ENCODE measurements at places on chromosomes 11 and 22.
A peak's percentile ranks its signal among the peaks of the same experiment; 100 is the strongest.

- no peak for DNase-seq
Measured at GRCh38 chr11:94781837-94782236, 13.7 kb downstream of the AMOTL1 start.

DNA sequence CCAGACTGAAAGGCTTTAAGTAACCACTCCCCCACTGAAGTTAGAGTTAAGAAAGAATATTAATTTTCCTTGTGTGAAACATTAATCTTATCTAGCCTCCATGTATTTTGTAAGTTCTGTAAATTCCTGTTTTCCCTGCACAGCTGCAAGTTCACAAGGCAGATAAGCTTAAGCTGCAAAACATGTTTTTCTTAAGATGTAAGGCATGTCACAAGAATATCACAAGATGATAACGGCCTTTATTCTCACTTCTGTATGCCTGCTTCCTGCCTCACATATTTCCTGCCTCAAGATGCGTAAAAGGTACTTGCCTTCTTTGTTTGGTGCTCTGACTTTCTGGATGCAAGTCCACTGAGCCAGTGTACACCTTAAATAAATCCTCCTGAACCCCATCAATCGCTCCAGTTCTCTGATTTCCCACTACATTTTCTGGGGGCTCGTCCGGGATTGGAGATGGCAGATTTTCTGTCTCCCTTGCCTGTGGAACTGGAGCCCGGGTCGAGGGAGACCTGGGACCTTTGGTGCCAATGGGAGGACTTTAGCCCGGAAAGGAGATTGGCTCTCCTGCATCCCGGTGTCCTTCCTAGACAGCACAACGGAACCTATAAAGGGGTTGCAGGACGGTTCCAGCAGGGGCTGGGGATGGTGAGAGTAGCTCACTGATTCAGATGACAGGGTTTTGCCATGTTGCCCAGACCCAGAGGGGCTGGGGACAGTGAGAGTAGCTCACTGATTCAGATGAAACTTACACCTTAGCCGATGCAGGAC, 30.2 kb downstream of the PPARA start:
- no peak for DNase-seq

DNA sequence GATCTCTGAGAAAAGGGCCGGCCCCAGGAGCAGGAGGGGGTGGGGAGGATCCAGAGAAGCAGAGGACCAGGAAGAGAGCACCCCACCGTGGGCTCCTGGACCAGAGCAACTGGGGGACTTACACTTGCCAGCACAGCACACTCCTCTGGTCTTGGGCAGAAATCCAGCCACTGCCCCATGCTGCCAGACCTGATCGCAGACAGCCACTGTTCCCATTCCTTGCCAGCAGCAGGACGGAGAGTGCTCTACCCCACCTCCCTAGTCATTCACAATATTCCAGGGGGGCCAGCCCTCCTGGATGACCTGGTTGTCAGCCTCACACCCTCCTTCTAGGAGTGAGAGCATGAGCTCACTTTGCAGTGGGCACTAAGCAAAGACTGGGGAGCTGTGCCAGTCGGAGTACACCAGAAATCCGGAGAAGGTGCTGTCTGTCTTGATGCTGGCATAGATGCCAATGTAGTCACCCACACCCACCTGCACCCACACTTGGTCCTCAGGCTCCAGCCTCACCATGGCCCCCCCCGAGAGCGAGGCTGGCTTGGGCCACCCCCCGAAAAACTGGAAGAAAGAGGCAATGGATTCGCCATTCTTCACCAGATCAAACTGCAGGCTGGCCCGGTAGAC, 1.6 kb downstream of the C1QTNF5 start:
- DNase-seq: no peak

GRCh38 chr11:131465746-131466145, 95.3 kb downstream of the NTM start:
- no peak for DNase-seq

DNA sequence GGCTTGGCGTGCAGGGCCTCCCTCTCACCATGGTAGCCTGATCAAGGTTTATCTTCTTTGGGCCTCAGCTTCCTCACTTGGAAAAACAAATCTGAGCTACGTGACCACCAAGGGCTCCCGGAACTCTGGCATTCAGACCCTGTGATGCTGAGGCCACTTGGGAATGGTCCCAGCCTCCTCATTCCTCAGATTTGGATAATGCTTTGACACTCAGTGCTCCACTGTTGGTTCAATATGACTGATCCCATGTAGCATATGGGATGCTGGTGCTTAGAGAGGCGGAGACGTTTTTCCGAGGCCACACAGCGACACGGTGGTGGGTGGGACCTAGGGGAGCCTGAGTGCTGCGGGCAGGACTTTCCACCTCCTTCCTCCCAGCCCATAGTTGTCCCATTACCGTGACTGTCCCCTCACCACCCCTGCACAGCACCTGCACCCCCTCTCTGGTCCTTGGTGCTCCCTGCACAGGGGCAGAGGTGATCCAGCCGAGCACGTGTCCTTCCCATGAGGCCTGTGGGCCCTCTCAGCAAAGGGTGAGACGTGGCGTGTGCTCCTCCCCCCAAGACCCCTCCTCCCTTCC, 23.1 kb downstream of the MB start:
- DNase-seq: no peak

GRCh38 chr11:40255457-40255856, 1204.0 kb downstream of the LRRC4C start:
- no peak for DNase-seq

DNA sequence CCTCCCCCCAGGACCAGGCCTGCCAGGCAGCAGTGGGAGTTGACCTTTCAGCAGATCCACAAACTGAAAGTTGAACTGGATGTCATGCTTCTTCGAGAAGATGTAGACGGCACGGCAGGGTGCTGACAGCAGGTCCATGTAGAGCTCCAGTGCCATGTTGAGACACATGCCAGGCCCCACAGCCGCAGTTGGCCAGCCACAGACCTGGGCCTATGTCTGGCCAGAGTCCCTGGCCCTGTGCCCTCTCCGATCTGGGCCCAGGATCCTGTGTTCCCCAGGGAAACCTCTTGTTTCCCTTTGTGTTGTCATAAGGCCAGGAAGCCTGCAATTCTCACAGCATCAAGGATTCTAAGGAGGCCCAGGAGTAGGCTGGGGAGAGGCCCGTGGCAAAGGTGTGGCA, at the start of gene GSTT4:
Gene GSTT4 (minus strand): TSS at position 253 of the 400 bp plus-strand sequence. CDS start 97 bp downstream, at position 156.
- DNase-seq: no peak

GRCh38 chr11:56799691-56800210, 51.3 kb upstream of the OR9G4 start:
- DNase-seq: no peak

- DNase-seq: no peak
Measured at GRCh38 chr22:32016081-32016480, 27.0 kb upstream of the SLC5A1 start.

DNA sequence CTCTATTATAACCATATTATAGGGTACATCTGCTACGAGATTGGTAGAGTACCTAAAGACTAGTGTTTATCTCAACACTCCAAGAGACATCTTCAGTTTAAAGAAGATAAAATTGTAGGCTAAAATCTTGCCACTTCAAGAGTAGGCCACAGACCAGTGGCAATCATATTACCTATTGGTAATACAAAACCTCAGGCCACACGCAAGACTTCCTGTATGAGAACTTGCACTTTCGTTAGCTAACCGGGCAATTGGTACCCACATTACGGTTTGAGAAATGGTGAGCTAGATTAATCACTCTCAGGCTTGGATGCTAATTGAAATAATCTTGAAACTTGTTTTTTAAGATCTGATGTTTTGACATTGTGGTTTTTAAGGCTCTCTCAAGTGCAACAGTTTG, 772.7 kb downstream of the LRRC4C start:
- DNase-seq: no peak

GRCh38 chr11:115242982-115243381, 261.2 kb downstream of the CADM1 start:
- no peak for DNase-seq

- no peak for DNase-seq
Measured at GRCh38 chr11:12029738-12030363, 21.4 kb upstream of the DKK3 start.

- no peak for DNase-seq
Measured at GRCh38 chr11:22044126-22044525, 148.8 kb upstream of the ANO5 start.

GRCh38 chr22:20319041-20319744, 667 bp downstream of the DGCR6L start:
- DNase-seq: no peak

- peak; percentile 28 for DNase-seq
Measured at GRCh38 chr22:26330971-26331625, 98.0 kb upstream of the ASPHD2 start.

DNA sequence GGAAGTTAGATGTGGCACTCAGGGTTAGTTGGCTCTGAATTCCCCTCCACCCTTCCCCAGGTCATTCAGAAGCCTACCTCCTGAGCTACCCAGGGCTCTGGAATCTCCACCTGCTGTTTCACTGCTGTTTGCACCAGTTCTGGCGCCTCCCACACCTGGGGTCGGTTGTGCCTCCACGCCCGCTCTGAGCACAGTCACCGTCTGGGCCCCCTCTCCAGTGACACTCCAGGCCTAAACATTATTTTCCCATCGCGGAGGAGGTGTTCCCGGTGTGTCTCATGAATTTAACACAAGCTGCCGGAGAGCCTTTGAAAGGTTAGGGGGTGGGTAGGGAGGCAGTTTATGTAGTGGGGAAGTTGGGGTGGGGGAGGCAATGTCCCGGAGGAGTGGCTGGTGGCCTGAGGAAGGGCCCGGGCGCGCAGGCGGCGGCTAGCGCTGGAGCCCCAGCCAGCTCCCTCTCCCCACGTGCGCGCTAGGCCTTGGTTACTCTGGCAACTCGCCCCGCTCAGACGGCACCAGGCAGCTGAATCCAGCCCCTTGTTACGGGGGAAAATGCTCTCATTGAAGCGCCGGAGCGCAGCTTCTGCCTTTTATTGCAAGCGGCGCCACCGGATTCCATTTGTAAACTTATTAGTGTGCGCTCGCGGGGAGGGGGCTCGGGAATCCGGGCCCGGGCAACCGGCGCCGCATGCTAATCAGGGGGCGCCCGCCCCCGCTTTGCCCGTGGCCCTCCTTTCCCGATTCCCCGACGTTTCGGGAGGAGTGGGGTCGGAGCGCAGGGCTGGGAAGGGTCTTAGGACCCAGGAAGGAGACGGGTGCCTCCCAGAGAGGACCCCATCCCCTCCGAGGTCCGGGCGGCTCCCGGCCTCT, 52.4 kb downstream of the GRIK4 start:
- no peak for DNase-seq

GRCh38 chr11:10679644-10680043, 13.9 kb downstream of the IRAG1 start:
- DNase-seq: no peak

DNA sequence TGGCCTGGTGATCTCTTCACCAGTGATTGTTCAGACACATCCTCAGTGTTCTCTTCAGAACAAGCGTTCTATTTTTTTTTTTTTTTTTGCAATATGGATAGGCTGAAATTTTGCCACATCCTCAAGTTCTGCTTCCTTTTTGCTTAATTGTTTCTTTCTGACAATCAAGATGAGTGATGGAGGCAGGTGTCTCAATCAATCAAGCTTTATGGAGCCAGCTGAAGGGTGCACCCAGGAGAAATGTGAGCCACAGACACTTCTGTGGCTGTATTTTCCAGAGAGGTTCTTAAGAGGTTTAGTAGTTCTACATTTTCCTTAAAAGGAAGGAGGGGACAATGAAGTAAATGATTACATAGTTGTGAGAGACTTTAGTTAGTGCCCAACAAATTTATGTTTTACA, 43.9 kb upstream of the ASPHD2 start:
- DNase-seq: no peak

DNA sequence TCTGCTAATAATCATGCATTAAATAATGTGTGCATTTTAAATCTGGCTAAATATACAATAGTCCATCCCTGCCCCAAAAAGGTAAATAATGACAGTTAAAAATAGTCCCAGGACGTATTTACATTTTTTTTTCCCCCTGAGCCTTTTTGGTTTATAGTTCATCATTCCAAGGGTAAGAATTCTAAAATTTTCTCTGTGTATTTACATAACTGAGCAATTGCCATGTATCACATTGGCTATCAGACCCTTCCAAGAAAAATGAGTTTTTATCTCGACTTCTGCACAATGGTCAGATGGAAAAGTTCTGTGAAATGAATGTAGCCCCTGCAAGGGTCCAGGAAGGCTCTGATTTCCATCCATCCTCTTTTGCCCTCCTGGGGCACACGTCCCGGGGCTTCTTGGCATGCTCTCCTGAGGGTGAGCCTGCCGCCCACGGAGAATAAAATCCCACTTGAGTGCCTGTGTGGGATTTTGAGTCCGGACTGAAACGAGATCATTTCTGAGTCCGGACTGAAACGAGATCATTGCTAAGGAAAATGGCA, 94.1 kb upstream of the ANO1 start:
- DNase-seq: no peak

DNA sequence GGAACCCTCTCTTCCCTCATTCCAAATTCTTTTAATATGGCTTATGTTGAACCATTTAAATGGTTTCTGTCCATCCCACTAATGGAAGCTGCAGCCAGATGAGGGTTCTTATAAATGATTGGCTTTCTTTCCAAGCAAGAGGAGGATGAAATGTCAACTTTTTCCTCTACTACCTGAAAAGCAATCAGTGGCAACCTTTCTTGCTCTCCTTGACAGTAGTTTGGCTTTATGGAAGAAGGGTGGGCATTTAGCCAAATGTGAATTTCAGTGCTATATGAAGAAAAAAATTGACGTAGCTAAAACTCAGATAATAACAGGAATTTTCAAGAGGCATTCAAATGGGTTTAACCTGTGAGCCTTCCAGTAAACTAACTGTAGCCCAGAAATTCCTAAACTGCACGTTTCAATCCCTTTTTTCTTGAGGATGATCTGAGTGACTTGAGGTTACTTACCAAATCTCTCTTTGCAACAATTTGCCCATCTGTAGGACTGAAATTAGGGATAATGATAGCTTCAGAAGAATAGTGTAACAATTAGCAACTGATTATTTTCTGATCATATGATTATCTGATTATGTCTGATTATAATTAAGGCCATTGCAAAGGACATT, 90.9 kb downstream of the EXT2 start:
- no peak for DNase-seq

- no peak for DNase-seq
Measured at GRCh38 chr11:72617080-72617762, 57.0 kb downstream of the PDE2A start.

DNA sequence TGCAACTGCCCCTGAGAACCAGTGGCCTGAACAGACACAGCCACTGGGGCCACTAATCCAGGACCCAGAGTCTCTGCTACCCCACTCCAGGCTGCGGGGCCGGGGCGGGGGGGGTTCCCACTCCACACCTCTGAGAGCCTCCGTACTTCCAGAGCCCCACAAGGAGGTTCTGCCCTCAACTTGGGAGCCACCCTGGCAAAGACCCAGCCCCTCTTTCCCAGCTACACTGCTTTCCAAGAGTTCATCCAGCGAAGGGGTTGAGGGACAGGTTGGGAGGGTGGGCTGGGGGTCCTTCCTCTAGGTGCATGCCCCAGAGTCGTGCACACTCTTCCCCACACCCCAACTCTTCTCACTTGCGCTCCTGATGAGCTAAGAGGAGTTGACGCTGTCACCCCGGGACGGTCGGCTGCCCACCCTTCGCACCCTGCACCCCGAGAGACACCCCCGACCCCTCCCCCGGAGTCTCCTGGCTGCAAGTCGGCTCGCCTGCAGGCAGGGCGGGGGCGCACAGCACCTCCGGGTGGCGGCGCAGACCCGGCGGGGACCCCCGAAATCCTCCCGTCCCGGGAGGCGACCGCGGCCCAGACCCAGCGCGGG, 531 bp downstream of the RAB3IL1 start:
- DNase-seq: no peak

- no peak for DNase-seq
Measured at GRCh38 chr11:110809417-110810199, 97.4 kb upstream of the ARHGAP20 start.
